ENCODE measurements at places on chromosomes 12 and 14. TPM values are rescaled to one million over a fixed set of nuclear protein-coding genes. Genes with fewer than 3 reads are reported as not detected.

LRRK2 gene
- total RNA-seq, result not detected

RAB15 gene
- 6.3 TPM for total RNA-seq

IQSEC3 gene
- total RNA-seq, result 0.59 TPM

SLC11A2 gene
- total RNA-seq, result 52.1 TPM

CMA1 gene
- total RNA-seq, result not detected

TMEM119 gene
- total RNA-seq, result 0.96 TPM

SCN8A gene
- total RNA-seq, result 0.41 TPM

GOLT1B gene
- 46.3 TPM for total RNA-seq

SLC5A8 gene
- not detected for total RNA-seq
